ENCODE measurements at places on chromosomes 13 and 19.

- no peak for DNase-seq
These were observed 204.2 kb downstream of the USP12 start for GRCh38 chr13:26967119-26968038.

DNA sequence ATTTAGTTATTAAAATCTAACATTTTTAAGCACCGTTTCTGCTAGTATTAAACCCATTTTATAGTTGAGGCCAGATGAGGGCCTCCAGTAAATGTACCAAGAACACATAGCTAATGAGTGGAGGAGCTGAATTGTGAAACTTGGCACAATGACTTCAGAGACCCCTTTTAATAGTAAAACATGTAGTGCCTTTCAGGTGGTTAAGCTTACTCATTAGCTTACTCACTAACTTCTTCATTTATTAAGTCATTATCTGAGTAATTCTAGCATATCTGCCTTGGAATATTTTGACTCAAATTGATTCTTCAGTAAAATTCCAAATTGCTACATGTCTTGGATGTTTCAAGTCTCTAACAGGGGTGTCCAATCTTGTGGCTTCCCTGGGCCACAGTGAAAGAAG, 735.2 kb downstream of the LIG4 start:
- no peak for DNase-seq

GRCh38 chr19:3270902-3271301, 46.4 kb downstream of the CELF5 start:
- no peak for DNase-seq

DNA sequence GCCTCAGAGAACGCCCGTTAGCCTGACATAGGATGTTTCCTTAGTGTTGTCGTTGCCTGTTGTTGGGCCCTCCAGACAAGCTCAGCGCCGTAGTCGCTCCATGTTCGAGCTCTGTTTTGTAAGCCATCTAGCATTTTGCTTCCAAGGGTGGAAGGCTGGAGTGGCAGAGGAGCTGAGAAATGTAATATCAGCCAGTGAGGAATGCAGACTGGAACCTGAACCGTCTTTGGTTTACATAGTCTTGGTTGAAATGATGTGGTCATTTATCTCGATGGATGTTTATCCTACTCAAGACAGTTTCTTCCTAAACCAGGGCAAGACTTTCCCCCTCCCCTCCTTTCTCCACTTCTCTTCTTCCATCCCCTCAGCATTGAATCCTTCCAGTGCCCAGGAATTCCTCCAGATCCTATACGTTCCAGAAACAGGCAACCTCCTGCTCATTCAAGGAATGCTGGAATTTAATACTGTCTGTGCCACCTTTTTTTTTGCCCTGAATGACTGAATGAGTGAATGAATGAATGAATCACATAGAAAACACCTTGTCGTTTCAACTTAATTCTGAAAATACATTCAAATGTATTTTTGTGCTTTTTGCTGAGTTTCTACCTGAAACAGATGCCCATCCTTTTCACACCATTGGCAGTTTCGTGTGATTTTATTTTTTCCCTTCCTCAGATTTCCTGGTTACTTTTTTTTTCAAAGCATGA, 109.5 kb upstream of the MBNL2 start:
- DNase-seq: peak; percentile 57

- DNase-seq: no peak
These were observed 62.2 kb upstream of the ARGLU1 start for GRCh38 chr13:106630162-106630561.

DNA sequence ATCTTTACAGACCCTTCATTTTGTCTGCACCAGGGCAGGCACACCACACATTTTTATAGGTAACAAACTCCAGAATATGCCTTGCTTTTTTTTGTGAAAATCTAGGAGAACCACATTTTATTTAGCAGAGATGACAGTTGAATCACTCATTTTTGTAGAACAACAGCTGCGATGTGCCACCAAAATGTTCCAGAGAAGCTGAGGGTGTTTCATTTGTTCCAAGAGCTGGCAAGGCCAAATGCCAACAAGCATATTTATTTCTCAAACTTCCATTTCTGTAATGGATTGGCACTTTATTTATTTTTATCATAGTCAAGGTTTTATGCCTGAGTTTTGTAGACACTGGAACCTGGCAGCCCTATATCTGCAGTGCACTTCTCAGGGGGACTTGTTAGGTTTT, 10.4 kb downstream of the OLFM4 start:
- DNase-seq: no peak

GRCh38 chr19:48511800-48512503, at the start of gene LMTK3:
Gene LMTK3 (minus strand): TSS chr19:48511835. CDS start chr19:48511576, 259 bp downstream.
- no peak for DNase-seq

- DNase-seq: no peak
These were observed 24.7 kb downstream of the MAP2K2 start for GRCh38 chr19:4099041-4099764.

DNA sequence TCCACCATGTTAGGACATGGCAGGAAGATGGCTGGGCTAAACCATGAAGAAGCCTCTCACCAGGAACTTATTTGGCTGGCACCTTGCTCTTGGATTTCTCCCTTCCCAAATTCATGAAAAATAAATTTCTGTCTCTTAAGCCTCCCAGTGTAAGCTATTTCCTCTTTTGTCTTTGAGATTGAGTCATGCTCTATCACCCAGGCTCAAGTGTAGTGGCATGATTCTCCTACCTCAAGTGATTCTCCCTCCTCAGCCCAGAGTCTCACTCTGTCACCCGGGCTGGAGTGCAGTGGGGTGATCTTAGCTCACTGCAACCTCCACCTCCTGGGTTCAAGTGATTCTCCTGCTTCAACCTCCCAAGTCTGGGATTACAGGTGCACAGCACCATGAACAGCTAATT, 12.6 kb downstream of the ZNF888 start:
- DNase-seq: no peak

GRCh38 chr19:1450735-1451731, 1.1 kb downstream of the APC2 start:
- DNase-seq: no peak

DNA sequence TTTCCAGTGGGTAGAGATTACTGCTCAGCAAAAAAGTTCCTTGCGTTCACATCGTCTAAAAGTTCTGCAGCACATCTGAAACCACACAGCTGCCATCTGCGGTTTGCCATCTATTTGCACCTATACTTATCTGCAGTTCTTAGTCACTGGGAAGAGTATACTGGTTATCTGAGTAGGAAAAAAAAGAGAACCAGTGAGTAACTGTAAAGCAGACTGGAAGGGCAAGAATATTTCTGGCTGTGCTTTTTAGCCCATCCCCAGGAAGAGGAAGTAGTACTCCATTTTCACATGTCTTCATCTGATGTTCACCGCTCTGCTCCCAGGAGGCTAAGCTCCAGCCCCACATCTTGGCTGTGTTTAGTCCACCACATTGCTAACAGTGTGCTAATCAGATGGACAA, 35.6 kb downstream of the EFNB2 start:
- no peak for DNase-seq

- no peak for DNase-seq
These were observed 1589.1 kb upstream of the SPRY2 start for GRCh38 chr13:81929988-81930387.

- no peak for DNase-seq
These were observed 8.0 kb downstream of the ANGPTL8 start for GRCh38 chr19:11247391-11247790.

- DNase-seq: no peak
These were observed at the start of gene STRN4 for GRCh38 chr19:46746281-46747057. Gene STRN4 (minus strand): TSS chr19:46746450. CDS start chr19:46746430, 20 bp downstream.

GRCh38 chr13:28380319-28380718, 114.6 kb downstream of the FLT1 start:
- no peak for DNase-seq

DNA sequence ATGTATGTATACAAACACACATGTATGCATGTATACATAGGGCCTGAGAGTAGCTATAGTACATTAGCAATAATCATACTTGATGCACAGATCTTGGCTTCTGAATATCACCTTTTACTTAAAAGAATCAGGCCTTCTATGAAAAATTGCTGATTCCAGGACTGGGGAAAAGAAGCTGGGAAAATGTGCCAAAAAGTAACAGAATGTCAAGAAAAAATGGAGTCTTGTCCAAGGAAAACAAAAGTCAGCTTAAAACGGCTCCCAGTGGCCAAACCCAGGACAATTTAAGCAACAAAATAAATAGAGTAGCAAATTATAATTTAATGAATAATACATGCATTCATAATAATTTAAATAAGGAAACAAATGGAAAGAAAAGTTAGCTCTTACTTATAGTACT, 2104.9 kb downstream of the PCDH9 start:
- DNase-seq: no peak
